ENCODE measurements at places on chromosomes 5 and 9.

- no peak for DNase-seq
These were observed 58.3 kb upstream of the LHFPL2 start for GRCh38 chr5:78706825-78707224.

GRCh38 chr9:81791076-81791475 is 101.7 kb upstream of the TLE1 start:
- DNase-seq = no peak

- DNase-seq = no peak
These were observed 229.9 kb upstream of the RIOK2 start for GRCh38 chr5:97412959-97413358.

- DNase-seq = no peak
These were observed 23.3 kb downstream of the CCNH start for GRCh38 chr5:87389296-87390034.

- no peak for DNase-seq
These were observed 128.0 kb upstream of the ABCA1 start for GRCh38 chr9:105055917-105056316.

DNA sequence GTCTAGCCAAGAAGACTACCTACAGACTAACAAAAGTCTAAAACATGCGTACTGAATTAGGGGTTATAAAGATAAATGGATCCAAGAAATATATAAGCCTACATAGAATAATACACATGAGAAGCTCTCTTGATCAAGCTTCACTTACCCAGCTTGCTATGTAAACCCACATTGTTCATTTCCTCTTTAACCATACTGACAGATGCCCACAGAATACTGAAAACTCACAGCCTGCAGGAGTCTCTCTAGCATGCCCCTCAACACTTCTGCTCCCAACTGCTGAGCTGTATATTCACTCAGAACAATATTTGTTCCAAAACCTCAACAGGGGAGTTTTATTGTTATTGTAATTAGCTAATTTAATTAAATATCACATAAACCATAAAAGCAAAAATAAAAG is 52.4 kb downstream of the RFX3 start:
- DNase-seq = no peak
